ENCODE measurements at places on chromosomes 16 and 17.
A peak's percentile ranks its signal among the peaks of the same experiment; 100 is the strongest.

GRCh38 chr17:16900288-16900882, 71.5 kb downstream of the TNFRSF13B start:
- no peak for DNase-seq

DNA sequence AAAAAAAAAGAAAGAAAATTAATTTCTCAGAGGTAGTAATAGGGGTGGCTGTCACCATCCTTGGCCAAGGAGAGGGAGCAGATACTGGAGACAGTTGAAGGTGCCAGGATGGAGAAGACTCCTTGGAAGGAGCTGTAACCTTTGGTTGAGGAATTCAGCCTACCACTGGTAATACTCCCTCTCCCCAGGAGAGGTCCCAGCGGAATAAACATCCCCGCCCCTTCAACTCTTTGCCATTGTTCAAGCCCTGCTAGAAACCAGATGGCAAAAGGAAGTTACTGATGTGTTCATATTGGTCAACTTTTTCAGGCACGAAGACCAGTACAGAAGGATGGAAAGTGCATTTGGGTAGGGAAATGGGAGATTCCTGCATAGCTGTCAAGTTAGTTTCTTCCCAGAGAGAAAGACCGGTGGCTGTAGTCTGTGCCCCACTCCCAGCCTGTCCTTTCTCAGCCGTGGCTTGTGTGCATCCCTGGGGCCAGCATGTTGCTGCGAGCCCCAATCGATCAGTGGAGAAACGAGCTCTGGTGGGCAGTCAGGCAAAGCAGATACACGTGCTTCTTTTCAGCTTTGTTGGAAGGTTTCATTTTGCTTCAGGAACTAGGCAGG, 612.1 kb downstream of the MAF start:
- DNase-seq: no peak

DNA sequence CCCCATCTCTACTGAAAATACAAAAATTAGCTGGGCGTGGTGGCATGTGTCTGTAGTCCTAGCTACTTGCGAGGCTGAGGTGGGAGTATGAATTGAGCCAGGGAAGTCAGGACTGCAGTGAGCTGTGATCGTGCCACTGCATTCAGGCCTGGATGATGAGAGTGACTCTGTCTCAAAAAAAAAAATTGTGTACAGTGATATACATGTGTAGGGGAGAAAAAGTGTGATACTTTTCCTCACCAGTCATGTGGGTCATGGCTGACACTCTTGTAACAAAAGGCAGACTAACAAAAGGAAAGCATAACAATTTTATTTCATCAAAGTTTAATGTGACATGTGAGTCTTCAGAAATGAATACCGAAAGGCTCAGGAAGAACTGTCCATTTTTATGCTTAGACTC, 2.0 kb upstream of the ABCC12 start:
- no peak for DNase-seq

GRCh38 chr17:36597226-36597625, 4.2 kb upstream of the MRM1 start:
- no peak for DNase-seq

DNA sequence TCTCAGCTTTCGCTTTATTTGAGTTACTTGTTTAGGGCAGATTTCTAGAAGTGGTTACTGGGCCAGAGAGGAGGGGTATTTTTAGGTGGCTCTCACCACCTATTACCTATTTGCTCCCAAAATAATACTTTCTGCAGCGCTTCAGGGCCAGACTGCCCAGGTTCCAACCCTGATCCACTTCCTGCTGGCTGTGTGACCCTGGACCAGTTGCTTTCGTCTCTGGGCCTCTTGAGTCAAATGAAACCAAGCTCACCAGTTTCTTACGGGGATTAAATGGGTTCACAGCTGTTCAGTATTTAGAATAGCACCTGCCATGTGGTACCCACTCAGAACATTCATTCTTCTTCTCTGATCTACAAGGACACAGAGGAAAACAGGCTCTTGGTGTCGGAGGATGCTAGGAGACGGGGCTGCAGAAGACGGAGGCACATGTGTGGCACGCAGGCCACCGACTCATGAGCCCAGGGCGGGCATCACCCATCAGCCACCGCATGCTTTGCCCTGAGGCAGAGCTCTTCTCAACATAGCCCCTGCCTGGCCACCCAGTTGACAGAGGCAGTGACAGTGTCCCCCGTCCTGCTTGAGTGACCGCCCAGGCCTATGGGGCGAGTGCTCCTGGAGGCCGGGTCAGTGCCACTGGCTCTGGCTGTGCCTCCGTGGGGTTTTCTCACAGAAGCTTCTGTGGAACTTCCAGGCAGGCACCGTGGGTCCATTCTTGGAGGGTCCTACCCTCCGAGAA, 149.0 kb upstream of the PLCG2 start:
- no peak for DNase-seq

- DNase-seq: no peak
These were observed 188.2 kb upstream of the HSBP1 start for GRCh38 chr16:83619381-83620150.

- DNase-seq: no peak
These were observed 15.0 kb upstream of the RAI1 start for GRCh38 chr17:17666111-17666714.

GRCh38 chr17:75633486-75634375, 497 bp downstream of the SMIM5 start:
- DNase-seq: peak; percentile 89

DNA sequence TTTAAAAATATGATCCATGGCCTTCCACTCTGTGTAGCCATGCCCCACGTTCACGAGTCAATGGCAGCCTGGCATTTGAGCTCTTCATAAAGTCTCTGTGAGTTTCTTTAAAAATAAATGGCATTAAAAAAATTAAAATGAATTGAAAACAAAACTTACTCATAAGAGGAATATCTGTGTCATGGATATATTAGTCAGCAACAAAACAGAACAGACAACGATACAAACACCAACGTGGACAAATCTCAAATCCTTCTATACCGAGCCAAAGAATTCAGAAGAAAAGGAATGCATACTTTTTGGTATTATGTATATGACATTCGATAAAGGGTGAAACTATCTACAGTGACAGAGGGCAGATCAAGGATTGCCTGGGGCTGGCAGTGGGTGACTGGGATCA, 8.2 kb upstream of the CMIP start:
- no peak for DNase-seq

DNA sequence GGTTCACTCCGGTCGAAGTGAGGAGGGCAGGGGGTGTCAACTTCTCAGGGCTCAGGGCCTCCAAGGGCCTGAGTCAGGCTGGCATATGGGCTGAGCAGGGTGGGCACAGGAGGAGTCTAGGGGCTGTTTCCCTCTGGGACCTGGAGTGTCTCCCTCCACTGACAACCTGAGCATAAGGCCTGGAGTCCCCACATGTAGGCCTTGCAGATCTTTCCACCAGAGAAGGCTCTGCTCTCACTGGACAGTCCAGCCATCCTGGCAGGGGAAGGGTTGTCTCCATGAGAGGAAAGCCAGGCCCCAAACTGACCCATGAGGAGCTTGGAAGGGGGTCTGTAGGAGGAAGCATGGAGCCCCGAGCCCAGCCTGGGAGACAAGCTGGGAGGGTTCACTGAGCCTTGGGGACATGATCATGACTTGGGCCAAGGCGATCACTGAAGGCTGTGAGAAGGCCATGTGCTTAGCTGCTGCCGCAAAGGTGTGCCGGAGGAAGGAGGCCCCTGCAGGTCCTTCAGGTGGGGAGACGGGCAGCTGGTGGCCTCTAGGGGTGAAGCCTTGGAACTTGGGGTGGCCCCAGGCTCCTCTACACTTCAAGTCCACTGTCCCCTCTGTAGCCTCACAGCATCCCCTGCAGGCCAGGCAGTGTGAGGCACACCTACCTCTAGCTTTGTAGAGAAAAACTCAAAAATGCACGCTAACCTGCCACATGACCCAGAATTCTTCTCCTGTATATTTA, 9.9 kb downstream of the CMTM2 start:
- DNase-seq: peak; percentile 87

DNA sequence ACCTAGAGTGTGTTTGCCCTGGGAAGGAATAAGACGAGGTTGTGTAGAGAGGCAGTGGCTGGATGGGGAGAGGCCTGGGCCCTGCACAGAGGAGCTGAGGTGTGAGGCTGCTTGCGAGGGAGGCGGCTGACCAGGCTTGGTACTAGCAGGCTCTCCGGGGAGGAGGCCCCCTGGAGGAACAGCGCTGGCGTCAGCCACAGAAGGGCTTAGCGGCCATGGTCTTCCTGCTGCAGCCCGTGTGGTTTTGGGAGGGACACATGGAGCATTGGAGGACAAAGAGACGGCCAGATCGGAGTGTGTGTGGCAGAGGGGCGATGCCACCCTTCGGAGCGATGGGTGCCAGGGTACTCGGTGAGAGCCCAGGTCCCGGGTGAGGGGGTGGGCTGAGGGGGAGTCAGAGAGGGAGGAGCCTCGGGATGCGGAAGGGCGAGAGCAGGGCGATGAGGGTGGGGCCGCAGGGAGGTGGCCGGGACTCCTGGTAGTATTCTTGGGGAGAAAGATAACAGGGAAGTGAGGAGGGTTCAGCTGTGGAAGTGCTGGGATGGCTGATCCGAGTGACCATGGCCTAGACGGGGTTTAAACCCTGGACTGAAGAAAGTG, 8.3 kb downstream of the BANP start:
- no peak for DNase-seq

GRCh38 chr17:40108970-40109824, 8.8 kb upstream of the NR1D1 start:
- DNase-seq: no peak

- DNase-seq: no peak
These were observed 339.0 kb downstream of the MAF start for GRCh38 chr16:79261481-79261940.

DNA sequence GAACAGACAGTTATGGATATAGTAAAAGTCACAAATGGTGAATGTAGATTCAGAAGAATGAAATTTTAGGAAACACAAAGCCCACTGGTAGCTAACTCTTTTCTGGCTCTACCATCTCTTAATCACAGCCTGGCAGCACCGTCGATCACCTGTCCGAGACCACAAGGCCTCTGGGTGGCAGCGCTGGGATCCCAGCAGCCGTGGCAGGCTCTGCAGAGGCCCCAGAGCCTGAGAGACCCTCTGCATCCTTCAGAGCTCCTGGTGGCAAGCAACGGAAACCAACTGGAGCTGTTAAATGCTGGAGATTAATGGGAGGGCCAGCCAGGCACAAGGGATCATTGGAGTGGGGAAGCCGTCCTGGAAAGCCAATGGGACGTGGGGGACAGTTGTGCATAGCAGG, 26.3 kb downstream of the LAT start:
- DNase-seq: no peak

DNA sequence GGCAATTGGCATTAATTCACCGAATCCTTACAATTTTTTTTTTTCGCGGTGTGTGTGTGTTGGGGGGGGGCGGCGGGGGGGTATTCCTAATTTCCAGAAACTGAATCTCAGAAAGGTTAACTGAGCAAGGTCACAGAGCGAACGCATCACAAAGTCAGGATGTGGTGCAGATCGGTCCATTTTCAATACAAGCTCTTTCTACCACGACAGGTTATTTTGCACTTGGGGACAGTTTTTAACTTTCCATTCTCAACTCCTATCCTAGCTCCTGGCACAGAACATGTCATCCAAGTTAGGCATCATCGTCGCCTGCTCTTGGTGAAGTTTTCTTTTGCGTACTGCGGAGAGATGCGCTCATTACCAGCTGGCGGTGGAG, 15.4 kb upstream of the ERN1 start:
- no peak for DNase-seq

- DNase-seq: no peak
These were observed 583 bp upstream of the CYLD start for GRCh38 chr16:50741225-50741780.

GRCh38 chr16:73874324-73874723, 422.3 kb upstream of the PSMD7 start:
- no peak for DNase-seq

GRCh38 chr17:50465171-50465570, 3.5 kb downstream of the CHAD start:
- peak; percentile 18 for DNase-seq

- peak; percentile 80 for DNase-seq
These were observed 512 bp downstream of the AKAP1 start for GRCh38 chr17:57085448-57086068.

DNA sequence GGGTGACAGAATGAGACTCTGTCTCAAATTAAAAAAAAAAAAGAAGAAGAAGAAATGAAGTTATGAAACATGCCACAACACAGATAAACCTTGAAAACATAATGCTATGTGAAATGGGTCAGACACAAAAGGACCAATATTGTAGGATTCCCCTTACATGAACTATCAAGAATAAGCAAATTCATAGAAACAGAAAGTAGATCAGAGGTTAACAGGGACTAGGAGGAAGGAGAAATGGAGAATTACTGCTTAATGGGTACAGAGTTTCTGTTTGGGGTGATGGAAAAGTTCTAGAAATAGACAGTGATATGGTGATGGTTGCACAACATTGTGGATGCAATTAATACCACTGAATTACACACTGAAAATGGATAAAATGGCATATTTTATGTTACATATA, 16.3 kb downstream of the RANBP10 start:
- DNase-seq: no peak

- DNase-seq: peak; percentile 65
These were observed 1.2 kb downstream of the HAS3 start for GRCh38 chr16:69106491-69107315.

- DNase-seq: no peak
These were observed 491 bp downstream of the USP7 start for GRCh38 chr16:8963010-8963820.

GRCh38 chr17:8949061-8949661, 16.3 kb downstream of the PIK3R5 start:
- DNase-seq: peak; percentile 54

- DNase-seq: no peak
These were observed 80.1 kb downstream of the MGAT5B start for GRCh38 chr17:76948301-76948700.

GRCh38 chr17:80212109-80212508, 8.0 kb downstream of the SGSH start:
- no peak for DNase-seq

DNA sequence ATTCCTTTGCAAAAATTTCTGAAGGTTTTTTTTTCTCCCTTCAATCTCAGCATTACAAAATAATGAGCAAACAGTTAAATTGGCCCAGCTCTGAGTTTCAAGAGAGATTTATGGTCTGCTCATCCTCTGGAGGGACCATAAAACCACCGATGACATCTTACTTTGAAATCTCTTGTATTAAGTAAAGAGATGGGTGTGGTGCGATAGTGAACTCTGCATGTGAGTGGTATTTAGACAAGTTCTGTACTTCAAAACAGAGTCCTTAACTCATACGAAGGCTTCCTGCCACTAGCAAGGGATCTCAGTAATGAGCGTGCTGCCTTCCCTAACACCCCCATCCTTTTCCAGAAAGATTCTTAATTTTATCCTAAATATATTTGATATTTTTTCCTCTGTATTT, 2.1 kb downstream of the FAM20A start:
- DNase-seq: no peak

- DNase-seq: peak; percentile 45
These were observed 79.6 kb upstream of the TEKT1 start for GRCh38 chr17:6910987-6911603.

GRCh38 chr16:66728804-66729203, 22.6 kb downstream of the DYNC1LI2 start:
- DNase-seq: no peak

GRCh38 chr17:72393553-72393952, 272.7 kb downstream of the SOX9 start:
- DNase-seq: no peak
